ENCODE measurements at places on chromosomes 6 and 20.

GRCh38 chr6:81534934-81535465, 217.5 kb downstream of the TENT5A start:
- DNase-seq, result no peak

GRCh38 chr6:106510090-106510970, 119.0 kb downstream of the RTN4IP1 start:
- DNase-seq, result peak; percentile 94

DNA sequence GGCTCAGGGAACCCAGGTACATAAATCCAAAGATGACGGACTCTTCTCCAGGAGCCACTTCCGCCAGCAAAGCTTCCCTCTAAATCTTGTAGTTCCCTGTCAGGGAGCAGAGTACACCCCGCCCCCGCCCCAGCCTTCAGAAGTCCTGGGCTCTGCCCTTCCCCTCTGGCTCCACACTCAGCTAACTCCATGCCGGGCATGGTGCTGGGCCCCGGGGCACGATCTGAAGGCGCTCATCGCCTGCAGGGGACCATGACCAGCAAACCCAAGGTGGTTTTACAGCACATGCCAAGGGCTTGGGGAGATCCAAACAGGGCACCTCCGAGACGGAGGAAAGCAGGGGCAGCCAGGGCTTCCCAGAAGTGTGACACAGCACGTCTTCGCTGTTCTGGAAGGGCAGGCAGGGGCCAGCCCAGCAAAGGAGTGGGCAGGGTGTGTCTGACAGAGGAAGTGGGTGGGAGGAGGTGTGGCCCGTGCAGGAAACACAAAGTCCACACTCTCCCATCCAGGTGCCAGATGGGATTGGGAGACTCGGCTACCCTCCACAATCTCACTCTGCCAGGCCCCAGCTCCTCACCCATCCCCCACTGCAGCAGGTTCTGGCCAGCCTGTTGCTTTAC, 41.6 kb upstream of the SLC22A2 start:
- DNase-seq, result no peak

DNA sequence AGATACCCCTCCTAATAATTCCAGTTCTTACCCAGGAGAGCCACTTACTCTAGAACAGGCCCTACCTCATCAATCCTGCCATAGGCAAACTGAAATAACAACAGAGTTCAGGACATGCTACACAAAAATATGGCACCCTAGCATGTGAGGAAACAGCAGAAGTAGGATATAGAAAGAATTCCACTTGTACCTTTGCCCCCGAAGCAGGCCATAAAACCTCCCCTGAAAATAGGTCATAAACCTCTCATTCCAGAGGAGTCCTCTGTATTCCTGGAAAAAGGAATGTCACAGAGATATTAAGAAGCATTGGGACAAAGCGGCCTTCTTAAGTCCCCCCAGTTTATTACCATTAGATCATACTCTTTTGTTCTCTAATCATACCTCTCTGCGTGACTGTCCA, 504.3 kb upstream of the MARCKS start:
- DNase-seq, result no peak

GRCh38 chr6:74534465-74535211, 671.2 kb downstream of the COL12A1 start:
- no peak for DNase-seq

GRCh38 chr6:53321701-53322100, 27.0 kb downstream of the ELOVL5 start:
- DNase-seq, result no peak

- no peak for DNase-seq
Measured at GRCh38 chr6:133179481-133179880, 61.7 kb upstream of the EYA4 start.

DNA sequence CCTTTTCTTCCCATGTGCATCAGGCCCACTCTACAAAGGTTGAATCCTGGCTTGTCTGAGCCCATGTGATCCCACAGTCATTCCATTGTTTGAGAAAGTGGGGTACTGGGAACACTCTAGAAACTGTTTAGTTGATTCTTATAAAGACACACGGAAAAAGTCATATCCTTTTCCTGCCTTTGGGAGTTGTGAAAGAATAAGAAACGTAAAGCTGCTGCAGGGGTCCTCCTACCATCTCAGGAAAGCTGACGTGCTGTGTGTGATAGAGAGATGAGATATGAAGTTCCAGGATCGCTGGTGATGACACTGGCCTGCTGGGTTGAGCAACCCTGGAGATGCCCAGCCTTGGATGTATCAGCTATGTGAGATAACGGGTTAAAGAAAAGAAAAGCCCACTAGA, 21.3 kb upstream of the HLA-DRB5 start:
- DNase-seq, result no peak

DNA sequence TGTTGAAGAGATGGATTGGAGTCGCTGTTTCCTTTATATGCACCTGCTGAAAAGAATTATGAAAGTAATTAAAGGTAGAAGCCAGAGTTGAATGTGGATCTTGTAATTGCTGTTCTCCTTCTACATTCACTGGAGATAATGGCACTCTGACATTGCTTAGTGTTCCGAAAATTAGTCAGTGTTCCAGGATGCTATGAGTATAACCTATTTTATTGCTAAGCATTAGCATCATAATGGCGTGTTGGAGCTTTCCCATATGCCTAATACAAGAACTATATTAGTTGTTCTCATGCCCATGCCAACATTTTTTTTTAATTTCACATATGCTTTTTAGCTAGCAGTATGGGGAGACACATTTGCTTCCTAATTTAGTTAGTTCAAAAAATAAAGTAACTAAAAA, 236.4 kb downstream of the ARHGAP18 start:
- no peak for DNase-seq

GRCh38 chr6:122407712-122408111, 8.3 kb downstream of the HSF2 start:
- no peak for DNase-seq

- no peak for DNase-seq
Measured at GRCh38 chr6:149135809-149136208, 181.7 kb upstream of the TAB2 start.

DNA sequence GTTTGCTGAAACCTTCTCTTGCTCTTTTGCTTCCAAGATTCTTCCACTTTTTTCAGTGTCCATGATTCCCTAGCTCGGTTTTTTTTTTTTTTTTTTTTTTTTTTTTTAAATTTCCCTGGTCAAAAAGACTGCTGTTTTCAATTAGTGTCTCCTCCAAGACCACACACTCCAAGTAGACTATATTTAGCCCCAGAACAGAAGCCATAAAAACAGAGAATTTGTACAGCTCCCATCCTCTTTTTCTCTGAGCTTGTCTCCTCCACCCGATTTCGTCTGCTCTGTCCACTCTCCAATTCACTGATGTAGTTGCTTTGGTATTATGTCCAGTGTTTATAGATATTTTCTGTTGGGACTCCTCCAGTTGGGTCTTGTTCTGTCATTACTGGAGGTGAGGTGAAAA, 37.6 kb downstream of the RSPH3 start:
- DNase-seq, result no peak

DNA sequence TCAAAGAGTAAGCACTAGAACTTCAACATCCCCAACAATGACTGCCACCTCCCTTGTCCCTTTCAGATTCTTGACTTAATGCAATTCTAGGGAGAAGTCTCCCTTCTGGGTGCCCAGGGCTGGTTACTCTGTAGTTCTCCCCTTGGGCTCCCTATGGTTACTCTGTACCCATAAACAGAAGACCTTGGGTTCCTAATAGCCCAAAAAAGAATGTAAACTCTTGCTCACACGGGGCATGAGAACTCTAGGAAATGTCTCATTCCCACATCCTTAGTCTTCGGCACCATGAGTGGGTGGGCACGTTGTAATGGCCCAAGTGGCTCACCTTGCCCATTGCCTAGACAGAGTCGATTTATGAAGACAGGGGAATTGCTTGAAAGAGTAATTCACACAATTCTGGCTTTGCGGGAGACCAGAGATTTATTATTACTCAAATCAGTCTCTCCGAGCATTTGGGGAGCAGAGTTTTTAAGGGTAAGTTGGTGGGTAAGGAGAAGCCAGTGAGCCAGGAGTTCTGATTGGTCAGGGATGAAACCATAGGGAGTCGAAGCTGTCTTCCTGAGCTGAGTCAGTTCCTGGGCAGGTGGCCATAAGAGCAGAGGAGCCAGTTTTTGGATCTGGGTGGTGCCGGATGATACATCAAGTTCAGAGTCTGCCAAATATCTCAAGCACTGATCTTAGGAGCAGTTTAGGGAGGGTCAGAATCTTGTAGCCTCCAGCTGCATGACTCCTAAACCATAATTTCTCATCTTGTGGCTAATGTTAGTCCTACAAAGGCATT, 61.2 kb upstream of the SIRPG start:
- DNase-seq, result no peak

- DNase-seq, result peak; percentile 73
Measured at GRCh38 chr6:137722749-137723272, 144.2 kb upstream of the TNFAIP3 start.

DNA sequence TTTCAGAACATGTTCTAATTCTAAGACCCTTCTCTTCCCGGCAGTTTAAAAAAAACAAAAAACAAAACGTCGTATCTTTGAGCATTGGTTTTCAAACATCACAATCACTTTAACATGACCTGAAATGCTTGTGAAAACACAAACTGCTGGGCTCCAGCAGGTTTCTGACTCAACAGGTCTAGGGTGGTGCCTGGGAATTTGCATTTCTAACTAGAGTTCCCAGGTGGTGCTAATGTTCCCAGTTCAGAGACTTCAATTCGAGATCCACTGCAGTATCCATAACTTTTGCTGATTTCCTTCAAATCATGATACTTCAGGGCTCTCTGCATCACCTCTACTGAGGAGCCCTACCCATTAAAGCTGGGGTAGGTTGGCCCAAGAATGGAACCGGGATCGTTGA, 850 bp upstream of the SMPDL3A start:
- no peak for DNase-seq

DNA sequence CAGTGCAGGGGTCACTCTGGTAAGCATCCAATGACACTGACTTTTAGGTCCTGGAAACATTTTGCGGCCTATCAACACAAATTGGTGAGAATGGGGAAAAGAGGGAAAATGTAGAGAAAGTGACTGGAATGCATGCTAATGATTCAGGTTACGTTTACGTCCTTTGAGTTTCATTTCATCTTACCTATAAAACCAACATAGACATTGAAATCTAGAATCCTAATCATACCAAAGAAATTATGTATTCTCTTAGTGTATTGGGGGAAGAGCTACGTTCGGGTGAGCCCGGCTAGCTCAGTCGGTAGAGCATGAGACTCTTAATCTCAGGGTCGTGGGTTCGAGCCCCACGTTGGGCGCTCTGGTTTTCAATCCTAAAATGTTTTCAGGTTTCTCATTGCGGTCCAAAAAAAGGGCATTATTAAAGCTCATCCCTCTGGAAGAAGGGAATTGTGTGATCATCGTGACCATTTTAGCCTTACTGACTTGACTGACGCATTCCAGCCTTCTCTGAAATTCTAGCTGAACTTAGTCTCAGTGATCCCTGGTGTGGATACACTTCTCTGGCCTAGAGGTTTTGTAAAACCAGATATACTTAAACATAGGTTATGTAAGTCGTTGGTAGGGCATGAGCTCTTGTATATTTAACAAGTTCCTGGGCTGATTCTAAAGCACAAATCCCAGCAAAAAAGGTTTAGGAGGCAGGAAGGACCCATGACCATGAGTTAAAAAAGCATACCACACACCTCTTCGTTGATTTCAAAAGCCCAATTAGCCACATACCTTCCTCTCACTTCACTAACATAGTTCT, 18.3 kb downstream of the HMGN4 start:
- no peak for DNase-seq

DNA sequence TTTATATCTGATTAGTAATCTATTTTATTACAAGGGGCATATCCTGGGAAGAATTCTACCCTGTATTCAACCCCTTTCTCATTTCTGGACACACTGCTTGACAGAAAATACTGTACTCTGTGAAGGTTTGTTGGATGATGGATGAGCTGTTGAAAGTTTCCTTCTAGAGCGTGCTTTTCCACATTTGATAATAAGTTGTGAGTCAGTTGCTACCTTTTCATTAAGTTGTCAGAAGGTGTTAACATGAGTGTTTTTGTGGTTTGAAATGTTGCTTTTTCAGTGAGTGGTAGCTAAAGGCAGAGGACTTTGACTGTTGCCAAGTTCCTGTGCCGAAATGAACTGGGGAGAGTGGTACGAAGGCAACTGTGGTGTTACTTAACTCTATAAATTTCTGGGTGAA, 3.9 kb upstream of the ECI2 start:
- no peak for DNase-seq

GRCh38 chr20:47857569-47858464, 72.5 kb upstream of the SULF2 start:
- DNase-seq, result no peak

GRCh38 chr20:47487175-47487917, 14.3 kb upstream of the NCOA3 start:
- no peak for DNase-seq

GRCh38 chr20:44137266-44137801, 49.7 kb downstream of the JPH2 start:
- no peak for DNase-seq

- DNase-seq, result peak; percentile 47
Measured at GRCh38 chr6:45371924-45372573, 5.7 kb downstream of the SUPT3H start.

DNA sequence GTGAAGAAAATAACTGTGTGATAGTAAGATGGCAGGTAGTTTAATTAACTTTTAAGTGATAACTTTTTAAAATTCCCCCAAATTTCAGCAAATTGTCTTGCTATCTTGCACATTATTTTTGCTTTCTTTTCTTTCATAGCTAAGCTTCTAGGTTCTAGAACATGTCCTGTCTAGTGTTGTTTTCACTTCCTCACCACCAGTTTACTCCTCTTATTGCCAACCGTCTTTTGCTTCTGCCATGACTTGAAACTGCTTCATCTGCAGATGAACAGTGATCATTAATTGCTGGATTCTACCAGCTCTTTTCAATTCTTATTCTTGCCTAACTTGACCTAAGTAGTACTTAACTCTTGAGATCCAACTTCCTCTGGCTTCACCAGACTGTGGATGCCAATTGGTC, 137.8 kb downstream of the CENPW start:
- no peak for DNase-seq

GRCh38 chr20:62301111-62301668, 1.6 kb upstream of the ADRM1 start:
- no peak for DNase-seq

DNA sequence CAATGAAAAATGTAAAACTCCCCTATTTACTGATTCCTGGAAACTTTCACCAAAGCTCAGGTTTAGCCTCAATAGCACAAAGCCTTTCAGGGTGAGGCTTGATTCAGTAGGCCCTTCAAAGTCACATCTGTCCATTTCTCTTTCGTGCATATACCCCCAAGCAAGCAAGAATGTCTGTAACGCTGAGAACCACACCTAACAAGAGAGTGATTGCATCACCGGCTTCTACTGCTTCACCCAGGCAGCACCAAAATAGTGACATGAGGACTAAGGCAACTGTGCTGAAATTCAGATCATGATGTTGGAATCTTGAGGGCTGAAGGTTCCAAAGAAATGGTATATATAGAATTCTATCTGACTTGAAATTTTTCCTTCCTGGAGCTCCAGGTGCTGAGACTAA, 26.1 kb downstream of the CGA start:
- no peak for DNase-seq

GRCh38 chr20:49384437-49385434, 97.7 kb downstream of the KCNB1 start:
- DNase-seq, result peak; percentile 60

- DNase-seq, result peak; percentile 2
Measured at GRCh38 chr6:165245287-165245686, 64.1 kb downstream of the C6orf118 start.

GRCh38 chr6:393391-394221, 2.1 kb downstream of the IRF4 start:
- no peak for DNase-seq

- no peak for DNase-seq
Measured at GRCh38 chr6:106377061-106377540, 16.6 kb downstream of the CRYBG1 start.

GRCh38 chr20:10626896-10627295, 46.9 kb downstream of the JAG1 start:
- DNase-seq, result no peak

- DNase-seq, result no peak
Measured at GRCh38 chr20:50744143-50744792, 12.9 kb downstream of the PARD6B start.

All from AML-193 (cell line).